ENCODE measurements at places on chromosomes 3 and 15.

GRCh38 chr3:86787091-86787490 lies 203.9 kb downstream of the VGLL3 start:
- no peak for DNase-seq

DNA sequence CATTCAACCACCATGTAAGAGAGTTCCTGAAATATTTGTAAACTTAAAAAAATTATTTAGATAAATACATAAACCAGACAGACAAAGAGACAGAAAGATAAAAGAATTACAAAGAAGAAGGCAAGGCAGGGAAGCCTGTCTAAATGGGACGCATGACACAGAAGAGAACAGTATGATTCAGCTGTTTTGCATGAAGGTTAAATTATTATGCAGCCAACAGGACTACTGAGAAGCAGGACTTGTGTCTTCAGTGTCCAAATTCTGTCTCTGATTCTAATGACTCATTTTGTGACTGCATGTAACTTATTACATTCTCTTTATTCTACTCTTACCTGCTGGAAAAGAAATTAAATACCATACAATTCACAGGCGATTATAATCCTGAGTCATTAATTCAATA lies 340.4 kb upstream of the KCNMB2 start:
- no peak for DNase-seq

DNA sequence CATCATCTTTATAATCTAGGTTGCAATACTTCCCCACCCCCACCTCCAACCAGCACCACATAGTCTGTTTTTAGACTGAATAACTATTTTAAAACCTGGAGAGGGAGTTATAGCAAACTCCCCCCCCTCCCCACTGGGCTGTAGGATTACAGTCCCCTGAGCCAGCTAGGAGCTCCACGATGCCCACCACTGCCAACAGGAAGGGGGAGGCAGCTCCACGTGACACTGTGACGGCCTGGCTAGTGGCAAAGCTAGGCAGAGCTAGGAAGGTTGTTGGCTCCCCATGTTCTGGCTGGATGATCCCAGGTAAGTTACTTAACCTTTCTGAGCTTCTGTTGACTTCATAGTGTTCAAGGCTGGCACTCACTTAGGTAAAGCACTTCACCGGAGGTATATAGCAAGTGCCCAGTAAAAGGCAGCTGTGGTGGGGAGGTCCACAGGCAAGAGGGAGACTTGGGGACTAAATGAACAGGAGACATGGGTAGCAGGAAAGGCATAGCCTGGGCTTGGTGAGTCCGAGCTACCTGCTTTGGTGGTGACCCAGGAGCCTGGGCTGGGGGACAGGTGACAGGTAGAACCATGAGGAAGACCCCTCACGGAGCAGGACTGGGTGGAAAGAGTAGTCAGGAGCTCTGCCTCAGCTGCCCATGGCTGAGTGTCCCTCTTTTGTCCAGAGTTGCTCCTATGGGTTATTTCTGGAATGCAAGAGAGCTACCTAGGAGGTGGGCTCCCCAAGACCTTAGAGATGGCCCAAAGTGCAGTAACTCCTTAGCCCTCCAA lies 4.0 kb upstream of the TBC1D21 start:
- no peak for DNase-seq

DNA sequence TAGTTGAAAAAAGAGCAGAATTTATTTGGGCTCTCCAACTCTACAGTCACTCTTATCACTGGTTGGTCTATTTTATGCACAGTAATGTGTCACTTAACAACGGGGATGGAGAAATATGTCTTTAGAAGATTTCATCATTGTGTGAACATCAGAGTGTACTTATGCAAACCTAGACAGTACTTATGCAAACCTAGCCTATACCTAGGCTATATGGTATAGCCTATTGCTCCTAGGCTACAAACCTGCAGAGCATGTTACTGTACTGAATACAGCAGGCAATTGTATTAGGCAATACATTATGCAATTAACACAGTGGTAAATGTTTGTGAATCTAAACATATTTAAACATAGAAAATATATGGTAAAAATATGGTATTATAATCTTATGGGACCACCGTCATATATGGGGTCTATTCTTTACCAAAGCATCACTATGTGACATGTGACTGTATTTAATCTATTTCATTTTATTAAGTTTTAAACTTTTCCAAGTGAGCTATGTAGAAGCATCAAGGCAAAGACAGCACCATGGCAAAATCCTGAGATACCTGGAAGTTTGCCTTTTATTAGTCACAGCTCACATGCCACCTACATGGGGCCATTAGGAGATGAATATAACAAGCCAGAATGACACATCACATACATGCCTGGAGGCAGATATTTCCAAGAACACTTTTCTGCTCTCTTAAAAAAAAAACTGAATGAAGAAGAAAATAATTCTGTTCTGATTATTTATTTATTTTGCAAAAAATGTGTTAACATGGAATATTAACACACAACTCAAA lies 537.4 kb downstream of the TUSC7 start:
- no peak for DNase-seq

DNA sequence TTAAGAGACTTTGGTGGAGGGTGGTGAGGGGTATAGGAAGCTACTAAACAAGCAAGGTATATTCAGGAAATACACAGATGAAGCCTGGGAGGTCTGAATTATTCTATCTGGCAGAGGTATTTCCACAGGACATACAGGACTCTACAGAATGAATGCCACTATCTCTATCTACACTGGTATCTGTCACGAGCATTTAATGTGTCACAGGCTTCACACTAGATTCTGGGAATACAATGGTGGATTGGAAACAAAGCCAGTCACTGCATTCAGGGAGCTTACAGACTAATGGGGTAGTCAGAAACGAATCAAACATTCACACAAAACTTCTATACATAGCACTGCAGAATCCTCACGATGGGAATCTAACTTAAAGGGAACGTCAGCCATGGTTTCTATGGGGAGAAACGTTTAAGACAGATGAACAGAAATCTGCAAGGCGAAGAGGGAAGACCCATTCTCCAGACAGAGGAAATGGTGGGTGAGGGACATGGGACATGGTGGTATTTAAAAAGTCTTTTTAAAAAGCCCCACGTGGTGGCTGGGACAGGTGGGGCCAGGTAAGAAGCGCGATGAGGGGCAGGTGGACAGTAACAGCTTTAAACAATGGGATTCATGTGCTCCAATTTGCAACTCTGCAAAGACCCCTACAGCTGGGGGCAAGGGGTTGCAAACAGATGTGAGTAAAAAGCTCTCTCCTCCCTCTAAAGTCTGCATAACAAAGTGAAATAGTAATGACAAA lies 16.5 kb downstream of the LRIG1 start:
- DNase-seq, result no peak

GRCh38 chr3:59321881-59322540 lies 272.2 kb upstream of the CFAP20DC start:
- DNase-seq, result no peak

DNA sequence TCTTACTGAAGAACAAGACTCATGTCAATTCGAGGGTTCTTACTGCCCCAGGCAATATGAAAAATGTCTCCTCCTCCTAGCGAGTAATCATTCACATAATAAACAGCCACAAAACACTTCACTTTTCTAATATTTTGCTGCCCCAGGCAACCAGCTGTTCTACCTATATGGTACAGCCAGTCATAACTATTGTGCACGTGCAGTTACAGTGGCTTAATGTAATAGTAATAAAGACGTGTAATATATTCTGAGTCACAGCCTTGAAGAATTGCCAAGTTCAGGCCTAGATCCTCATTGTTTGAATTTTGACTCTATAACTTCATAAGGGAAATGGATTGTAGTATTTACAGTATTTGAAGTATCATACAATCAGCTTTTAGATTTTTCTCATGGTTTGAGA lies 1250.0 kb upstream of the GBE1 start:
- no peak for DNase-seq

DNA sequence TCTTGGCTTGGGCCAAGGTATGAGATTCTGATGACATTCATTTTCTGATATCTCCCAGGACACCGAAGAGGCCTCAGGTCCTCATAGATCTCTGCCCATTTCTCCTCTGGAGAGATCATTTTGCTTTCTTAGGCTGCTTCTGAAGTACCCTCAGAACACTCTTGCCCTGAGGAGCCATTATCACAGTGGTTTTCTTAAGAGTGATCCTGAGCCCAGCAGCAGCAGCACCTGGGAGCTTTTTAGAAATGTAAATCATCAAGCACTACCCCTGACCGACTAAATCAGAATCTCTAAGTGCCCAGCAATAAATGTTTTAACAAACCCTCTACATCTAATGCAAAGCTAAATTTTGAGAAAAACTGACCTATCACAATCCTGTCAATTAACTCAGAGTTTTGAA lies 40.6 kb upstream of the SLC9A9 start:
- DNase-seq, result no peak

DNA sequence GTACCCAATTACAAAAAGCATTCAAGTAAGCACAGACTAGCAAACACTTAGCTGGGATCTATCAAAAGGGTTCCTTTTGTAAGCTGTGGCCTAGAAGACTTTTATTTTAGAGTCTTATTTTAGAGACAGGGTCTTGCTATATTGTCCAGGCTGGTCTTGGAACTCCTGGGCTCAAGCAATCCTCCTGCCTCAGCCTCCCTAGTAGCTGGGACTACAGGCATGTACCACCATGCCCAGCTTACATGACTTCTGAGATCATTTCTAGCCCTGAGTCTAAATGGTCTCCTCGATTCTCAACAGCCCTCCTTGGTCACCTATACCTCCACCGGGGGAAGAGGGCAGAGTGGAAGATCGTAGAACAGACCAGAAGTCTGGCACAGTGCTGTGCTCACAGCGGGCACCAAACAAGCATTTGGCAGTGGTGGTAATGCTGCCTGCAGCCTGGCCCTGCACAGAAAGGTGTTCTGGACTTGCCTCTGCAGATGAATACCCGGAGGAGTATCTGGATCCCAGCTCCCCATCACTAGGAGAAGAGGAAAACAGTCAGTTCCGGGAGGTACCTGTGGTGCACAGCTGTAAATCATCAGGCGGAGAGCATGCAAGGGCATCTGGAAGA lies 2.4 kb downstream of the FAM219B start:
- no peak for DNase-seq

- DNase-seq, result no peak
Measured at GRCh38 chr3:194876403-194877095, 190.9 kb downstream of the FAM43A start.

DNA sequence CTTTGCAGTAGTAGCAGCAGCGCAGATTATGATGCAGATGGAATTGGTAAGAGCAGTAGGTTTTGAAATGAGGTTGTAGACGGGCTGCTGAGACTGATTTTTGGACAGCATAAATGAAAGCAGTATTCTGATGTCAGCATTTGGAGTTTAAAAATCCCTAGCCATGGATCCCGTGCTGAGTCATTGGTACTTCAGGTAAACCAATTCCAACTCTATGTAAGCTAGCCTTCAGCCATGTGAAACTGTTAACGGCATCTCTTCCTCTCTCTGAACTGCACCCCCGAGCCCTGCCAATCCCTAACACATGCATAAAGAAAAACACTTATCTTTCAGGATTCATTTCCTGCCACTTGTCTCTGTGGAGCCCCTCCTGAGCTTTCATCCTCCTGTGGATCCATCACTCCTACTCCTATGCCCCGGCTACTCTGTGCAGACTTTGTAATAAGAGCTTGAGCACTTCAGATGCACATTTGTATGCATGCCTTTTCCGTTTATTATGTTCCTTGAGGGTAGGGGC lies 119.0 kb downstream of the AKAP13 start:
- no peak for DNase-seq

DNA sequence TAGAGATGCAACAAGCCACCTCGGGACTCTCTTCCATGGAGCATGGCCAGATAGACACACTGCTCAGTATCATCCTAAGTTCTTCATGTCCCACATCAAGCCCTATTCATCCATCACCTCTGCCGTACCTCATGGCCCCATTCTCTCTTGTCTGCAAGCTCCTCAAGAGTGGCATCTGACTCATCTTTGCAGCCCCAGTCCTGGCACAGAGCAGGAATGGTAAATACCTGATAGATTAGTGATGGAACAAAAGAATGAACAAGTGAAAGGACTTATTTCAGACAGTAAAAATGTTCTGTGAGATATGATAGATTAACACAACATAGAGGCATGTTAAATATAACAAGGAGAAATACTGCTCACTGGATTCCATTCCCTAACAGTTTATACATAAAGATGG lies 176.4 kb downstream of the ISL2 start:
- no peak for DNase-seq

- DNase-seq, result no peak
Measured at GRCh38 chr3:177055605-177056571, 141.4 kb downstream of the TBL1XR1 start.

DNA sequence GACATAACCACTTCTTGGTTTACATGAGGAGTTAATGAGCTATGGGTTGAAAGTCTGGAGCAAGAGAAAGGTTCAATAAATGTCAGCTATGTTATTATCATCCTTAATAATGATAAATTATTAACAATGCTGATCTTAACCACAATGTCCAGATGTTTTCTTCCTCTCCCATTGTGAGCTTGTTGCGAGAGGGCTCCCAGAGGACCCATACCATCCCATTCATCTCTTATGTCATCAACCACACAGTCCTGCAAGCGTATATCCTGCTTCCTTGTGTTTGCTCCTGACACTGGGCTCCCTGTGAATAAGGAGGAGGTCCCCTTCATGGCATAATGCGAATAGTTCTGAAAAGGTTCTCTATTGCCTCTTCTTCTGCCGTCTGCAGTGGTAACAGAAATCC lies 266.8 kb downstream of the TLE3 start:
- no peak for DNase-seq

- DNase-seq, result no peak
Measured at GRCh38 chr15:29342201-29342600, 72.6 kb upstream of the NSMCE3 start.

- DNase-seq, result no peak
Measured at GRCh38 chr15:67116742-67117141, 51.3 kb downstream of the SMAD3 start.

DNA sequence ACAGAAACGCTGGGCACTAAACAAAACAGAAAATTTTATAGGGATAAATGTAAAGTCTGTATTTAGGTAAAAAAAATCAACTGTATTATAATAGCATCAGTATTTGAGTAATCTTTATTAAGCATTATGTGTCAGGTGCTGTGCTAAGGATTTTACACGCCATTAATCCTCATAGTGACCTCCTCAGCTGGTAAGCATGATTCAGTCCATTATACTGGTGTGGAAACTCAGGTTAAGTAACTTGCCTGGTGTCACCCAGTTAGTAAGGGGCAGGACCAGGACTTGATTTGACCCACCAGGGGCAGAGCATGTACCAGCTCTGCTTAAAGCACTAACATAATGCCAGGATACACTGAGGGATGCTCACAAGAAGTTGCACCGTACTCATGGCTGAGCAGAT lies 4.8 kb downstream of the MYO5C start:
- DNase-seq, result no peak
